ENCODE measurements at places on chromosomes 6 and 20.
A peak's percentile ranks its signal among the peaks of the same experiment; 100 is the strongest.

GRCh38 chr20:25865715-25866656 is 169.3 kb upstream of the ZNF337 start:
- DNase-seq = peak; percentile 58

- no peak for DNase-seq
These were observed 122.1 kb downstream of the OGFRL1 start for GRCh38 chr6:71410681-71411080.

DNA sequence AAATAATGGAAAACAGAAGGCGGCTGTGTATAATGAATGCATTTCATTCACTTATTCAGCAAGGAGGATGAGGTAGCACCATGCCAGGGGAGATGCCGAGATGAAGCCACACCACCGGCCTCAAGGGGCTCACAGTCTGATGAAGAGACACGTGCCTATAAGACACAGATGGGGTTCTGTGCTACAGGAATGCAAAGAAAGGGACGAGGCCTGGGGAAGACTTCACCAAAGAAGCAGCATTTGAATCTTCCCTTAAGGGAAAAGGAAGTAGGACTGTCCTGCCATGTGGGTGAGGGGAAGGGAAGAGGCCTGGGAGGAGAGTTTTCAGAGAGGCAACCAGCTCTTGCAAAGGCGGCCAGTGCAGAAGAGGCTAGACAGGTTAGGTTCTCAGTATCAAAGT is 98.9 kb downstream of the PSMG4 start:
- no peak for DNase-seq

DNA sequence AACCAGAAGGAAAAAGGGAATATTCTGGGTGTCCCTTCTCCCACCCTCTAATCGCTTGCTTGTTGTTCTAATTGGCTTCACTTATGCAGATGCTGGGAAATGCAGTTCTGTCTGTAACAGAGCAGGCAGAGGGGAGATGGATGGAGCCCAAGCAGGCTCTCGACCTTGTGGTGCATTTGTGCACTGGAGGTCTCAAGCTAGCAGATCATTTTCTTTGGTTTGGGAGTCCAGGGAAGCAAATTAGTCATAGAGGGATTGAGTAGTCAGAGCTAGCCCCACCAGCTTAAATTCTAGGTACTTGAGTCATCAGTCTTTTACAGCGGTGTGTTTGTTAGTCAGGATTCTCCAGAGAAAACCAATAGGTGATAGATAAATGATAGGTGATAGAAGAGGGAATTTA is 234.7 kb upstream of the ECI2 start:
- peak; percentile 45 for DNase-seq

DNA sequence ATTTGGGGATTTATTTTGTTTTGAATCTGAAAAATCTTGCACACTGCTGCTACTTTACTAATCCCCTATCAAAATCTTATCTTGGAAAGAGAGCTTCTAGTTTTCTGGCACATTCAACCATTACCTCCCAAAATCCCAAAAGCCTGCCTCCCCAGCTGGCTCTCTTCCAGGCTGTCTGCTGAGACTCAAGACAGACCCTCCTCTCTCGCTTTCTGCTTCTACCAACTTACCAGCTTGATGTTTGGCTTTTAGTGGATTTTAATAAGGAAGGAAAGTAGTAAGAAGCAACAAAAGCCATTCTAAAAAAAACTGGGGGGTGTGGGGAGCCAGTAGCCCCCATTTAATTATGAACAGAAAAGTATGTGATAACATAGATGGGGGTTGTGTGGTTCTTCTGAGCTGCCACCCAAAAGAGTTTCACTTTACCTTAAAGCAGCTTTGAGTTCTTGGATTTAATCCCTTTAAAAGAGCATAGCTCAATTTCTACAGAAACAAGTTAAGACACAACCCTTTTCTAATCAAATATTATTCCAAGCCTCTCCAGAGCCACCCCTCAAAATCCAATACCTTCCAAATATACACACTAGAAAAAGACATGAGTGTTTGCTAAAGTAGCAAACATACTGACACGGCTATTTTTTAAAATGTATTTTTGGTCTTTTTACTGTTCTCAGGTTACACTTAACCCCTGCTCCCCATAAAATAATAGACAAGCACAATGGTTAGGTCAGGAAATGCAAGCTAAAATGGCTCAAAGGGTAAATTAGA is 71.7 kb downstream of the ATP9A start:
- no peak for DNase-seq

Measured in A549 (cell line).